Small intestine (tissue), 16 donors: ENCODE measurements at places on chromosomes 1 and 21.
A peak's percentile ranks its signal among the peaks of the same experiment; 100 is the strongest.

GRCh38 chr21:14585122-14585521 lies 39.0 kb upstream of the SAMSN1 start:
- H3K27me3 ChIP-seq: no peaks in the 10 kb centered on the region
- DNase-seq: no peak
- H3K4me1 ChIP-seq: no peaks in the 10 kb centered on the region
- H3K27ac ChIP-seq: no peak overlapping the region

- no peaks in the 10 kb centered on the region for H3K4me1 ChIP-seq
- peaks cover 18% of the 10 kb centered on the region for H3K36me3 ChIP-seq
- no peak overlapping the region for H3K27ac ChIP-seq
- no peak overlapping the region for H3K4me3 ChIP-seq
Observed at GRCh38 chr1:8856689-8857412, 21.6 kb downstream of the ENO1 start.

DNA sequence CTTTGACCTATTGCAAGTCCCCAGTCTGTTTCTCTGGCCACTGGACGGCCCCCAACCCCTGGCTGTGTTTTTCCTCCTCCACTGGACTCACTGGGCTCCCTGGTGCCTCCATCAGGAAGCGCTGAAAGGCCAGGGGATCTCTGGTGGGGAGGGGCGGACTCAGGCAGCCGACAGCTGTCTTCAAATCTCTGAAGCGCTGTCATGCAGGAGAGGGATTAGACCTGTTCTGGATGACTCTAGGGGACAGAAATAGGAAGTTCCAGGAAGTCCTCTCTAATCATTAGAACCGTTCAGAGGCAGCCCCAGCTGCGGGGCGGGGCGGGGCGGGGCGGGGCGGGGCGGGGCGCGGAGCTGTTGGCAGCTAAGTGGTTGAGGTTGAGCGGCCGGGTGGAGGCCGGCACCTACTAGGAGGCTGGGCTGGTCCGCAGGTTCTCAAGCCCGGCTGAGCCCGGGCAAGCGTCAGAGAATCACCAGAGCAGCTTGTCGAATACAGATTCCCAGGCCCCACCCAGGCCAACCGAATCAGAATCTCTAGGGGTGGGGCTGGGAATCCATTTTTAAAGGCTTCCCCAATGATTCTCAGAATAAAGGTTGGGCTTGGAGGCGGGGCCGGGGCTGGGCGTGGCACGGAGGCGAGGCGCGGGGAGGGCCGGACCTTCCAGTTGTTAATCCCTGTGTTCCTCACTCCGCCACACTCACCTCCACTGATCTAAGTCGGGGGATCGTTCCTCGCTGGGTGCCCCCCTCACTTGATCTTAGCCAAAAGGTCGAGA lies 11.4 kb upstream of the PHLDA3 start:
- peaks cover 2% of the 10 kb centered on the region for H3K4me1 ChIP-seq
- peak overlapping the region; percentile 69 for H3K27ac ChIP-seq
- peak overlapping the region; percentile 19 for H3K4me3 ChIP-seq
- H3K27me3 ChIP-seq: peaks cover 15% of the 10 kb centered on the region

- peaks cover 4% of the 10 kb centered on the region for H3K36me3 ChIP-seq
- H3K27me3 ChIP-seq: no peaks in the 10 kb centered on the region
- peaks cover 9% of the 10 kb centered on the region for H3K4me1 ChIP-seq
- H3K4me3 ChIP-seq: no peak overlapping the region
- no peak overlapping the region for H3K27ac ChIP-seq
Observed at GRCh38 chr1:3596663-3597598, 14.4 kb downstream of the MEGF6 start.

DNA sequence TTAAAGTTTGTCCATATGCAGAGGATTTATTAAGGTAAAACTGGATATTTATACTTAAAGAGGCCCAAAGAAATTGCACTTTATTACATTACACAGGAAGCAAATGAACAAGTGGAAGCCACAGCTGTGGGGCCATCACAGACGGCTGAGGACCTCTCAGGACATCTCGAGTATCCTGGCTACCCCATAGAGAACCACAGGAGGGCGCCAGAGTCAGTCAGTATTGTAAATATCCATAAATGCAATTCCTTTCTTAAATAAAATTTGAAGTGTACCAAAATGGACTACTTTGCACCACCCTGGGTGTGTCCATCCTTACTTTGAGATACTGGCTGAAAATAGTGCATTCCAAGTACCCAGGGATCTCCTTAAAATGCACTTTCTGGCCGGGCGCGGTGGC lies 257.2 kb downstream of the MRPL39 start:
- H3K36me3 ChIP-seq: no peaks in the 10 kb centered on the region
- no peaks in the 10 kb centered on the region for H3K4me1 ChIP-seq
- no peak overlapping the region for H3K4me3 ChIP-seq
- no peaks in the 10 kb centered on the region for H3K27me3 ChIP-seq

GRCh38 chr1:247224822-247225221 lies 31.1 kb upstream of the VN1R5 start:
- no peaks in the 10 kb centered on the region for H3K4me1 ChIP-seq
- no peak overlapping the region for H3K4me3 ChIP-seq
- no peak overlapping the region for H3K27ac ChIP-seq
- DNase-seq: no peak

DNA sequence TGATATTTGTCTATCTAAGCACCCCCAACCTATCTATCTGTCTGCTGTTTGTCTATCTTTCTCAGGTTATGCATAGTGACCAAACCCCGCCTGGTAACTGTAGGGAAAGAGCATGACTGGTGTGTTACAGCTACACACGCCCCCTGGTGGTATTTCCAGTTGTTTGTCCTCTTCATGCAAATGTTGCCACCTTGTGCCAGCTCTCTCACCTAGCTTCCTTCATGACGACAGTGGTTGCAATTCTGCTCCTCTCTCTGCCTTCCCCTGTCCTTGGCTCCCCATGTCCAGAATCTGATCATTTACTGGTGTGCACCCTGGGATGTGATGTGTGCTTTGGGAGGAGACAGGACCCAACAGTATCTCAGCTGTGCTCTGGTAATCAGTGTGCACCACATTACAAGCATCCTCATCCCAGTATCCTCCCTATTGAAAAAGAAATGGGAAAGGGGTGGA lies 8.1 kb upstream of the INKA2 start:
- H3K36me3 ChIP-seq: no peaks in the 10 kb centered on the region
- no peak overlapping the region for H3K27ac ChIP-seq
- peak; percentile 86 for DNase-seq

DNA sequence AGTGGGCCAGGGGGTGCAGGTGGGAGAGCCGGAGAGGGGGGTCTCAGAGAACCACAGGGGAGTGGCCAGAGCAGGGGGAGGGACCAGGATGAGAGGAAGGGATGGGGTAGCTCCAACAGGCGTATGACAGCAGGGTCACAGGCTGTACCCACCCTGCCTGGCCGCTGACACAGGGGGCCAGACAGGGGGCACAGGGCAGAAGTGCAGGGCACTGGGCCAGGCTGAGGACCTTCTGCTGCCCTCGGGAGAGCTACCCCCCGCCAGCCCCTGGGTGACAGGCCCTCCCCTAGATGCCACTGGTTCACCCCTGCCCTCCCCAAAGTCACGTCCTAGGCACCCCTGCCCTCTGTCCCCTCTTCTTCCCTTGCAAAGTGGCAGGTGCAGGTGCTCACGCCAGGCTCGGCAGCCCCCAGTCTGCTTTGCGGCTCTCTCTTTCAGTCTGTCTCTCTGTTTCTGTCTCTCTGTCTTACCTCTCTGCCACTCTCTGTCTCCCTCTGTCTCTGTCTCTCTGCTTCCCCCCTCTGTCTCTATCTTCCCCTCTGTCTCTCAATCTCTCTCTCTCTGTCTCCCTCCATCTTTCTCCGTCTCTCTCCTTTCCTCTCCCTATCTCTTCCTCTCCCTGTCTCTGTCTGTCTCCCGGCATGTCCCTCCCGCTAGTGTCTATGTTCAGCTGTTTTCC lies 48.5 kb downstream of the WNT9A start:
- no peak overlapping the region for H3K27ac ChIP-seq
- no peaks in the 10 kb centered on the region for H3K27me3 ChIP-seq
- no peak overlapping the region for H3K4me3 ChIP-seq
- no peaks in the 10 kb centered on the region for H3K36me3 ChIP-seq
- H3K4me1 ChIP-seq: no peaks in the 10 kb centered on the region
- DNase-seq: no peak

DNA sequence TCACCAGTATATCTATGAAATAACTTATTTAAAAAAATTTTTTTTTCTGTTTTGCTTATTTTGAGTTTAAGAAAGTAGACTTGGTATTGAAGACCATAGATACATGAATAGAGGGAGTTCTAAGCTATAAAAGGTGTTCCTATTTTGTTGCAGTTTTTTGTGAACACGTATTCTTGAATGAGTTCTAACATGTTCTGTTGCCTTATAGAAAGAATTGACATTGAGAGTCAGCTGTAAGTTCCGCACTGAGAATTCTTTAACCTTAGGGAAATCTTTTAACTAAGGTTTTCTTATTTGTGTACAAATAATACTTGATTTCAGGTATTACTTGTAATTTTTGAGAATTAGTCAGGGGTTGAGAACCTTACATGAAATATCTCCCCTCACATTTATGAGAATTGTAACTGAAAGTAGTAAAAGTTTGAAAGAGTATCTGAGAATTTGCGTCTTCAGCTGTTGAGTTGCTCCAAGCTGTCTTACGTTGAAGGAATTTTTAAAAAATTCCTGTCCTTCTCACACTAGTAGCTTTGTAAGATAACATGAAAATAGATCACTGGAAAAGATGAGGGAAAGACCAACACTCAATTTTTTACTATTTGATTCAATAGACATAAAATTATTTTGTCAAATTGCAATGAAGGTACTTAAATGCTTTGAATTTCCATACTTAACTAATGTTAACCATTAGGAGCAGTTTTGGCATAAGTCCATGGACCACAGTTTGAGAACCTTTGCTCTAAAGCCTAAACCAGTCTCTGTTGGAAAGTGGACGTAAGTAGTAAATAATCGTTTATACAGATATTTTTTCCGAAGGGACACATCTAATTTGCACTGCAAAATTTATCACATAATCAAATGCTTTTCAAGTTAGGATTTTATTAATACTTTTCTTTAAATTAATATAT lies 3.8 kb downstream of the DR1 start:
- no peak for DNase-seq
- no peaks in the 10 kb centered on the region for H3K4me1 ChIP-seq
- no peaks in the 10 kb centered on the region for H3K27me3 ChIP-seq

DNA sequence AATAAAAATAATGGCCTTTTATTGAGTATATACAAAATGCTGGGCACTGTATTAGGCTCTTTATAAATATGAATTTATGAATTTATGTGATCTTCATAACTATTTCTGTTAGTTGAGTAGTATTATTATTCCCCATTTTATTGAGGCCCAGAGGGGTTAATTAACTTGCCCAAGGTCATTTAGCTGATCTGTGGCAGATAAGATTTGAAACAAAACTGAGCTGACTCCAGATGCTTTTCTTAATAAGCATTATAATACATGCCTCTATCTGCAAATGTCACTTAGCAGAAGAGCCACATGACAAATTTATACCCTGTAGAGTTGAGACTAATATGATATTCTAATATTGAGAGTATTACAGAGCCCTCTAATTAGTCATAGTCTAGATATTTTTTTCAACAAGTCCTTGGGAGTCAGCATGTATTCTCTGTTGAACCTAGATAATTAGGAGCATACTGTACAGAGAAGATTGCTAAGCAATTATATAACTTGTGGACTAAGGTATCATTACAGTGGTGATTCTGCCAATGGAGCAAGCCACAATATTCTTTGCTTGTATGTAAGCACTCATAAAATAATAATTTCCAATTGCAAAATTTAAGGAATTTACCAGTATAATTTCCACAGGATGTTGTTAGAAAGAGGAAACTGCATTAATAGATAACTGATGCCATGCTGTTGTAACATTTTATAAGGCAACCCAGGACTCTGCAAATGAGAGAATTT lies 112.0 kb downstream of the LRRC40 start:
- H3K27ac ChIP-seq: no peak overlapping the region
- no peak overlapping the region for H3K4me3 ChIP-seq
- DNase-seq: no peak
- H3K4me1 ChIP-seq: no peaks in the 10 kb centered on the region
- H3K27me3 ChIP-seq: no peaks in the 10 kb centered on the region

DNA sequence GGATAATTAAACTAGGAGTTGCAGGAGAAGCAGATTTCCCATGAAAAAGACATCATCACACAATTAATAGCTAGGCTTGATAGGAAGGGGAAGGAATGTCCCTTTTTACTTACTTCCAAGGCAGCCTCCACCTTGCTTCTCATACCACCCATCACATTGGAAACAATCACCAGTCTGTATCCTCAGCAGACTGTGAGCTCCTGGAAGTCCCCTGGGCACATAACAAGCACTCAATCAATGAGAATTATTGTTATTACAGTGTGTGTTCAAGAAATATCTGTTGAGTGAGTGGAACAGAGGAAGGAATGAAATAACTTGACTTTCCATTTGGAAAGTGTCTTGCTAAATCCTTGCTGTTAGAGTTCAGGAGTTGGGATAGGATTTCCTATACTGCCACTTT lies 36.2 kb downstream of the HIVEP3 start:
- DNase-seq: no peak
- no peaks in the 10 kb centered on the region for H3K36me3 ChIP-seq
- H3K27me3 ChIP-seq: no peaks in the 10 kb centered on the region
- H3K27ac ChIP-seq: peak overlapping the region; percentile 17

GRCh38 chr1:106793651-106794050 lies 262.8 kb upstream of the PRMT6 start:
- H3K4me1 ChIP-seq: no peaks in the 10 kb centered on the region
- H3K27ac ChIP-seq: no peak overlapping the region
- no peak overlapping the region for H3K4me3 ChIP-seq
- no peaks in the 10 kb centered on the region for H3K27me3 ChIP-seq
- no peaks in the 10 kb centered on the region for H3K36me3 ChIP-seq

DNA sequence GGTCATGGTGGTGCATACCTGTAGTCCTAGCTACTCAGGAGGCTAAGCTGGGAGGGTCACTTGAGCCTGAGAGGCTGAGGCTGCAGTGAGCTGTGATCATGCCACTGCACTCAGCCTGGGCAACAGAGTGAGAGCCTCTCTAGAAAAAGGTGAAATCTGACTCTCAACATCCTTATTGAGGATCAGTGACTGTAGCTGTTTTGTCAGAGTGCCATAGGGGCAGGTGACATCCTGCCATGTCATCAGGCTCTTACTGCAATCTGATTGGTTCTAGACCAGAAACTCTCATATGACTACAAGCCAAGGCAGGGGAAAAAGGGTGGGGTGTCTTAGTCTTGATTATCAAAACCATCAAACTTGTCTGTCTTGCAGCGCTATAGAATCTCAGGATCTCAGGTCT lies 62.8 kb upstream of the NGF start:
- no peak overlapping the region for H3K4me3 ChIP-seq
- H3K4me1 ChIP-seq: no peaks in the 10 kb centered on the region
- H3K27me3 ChIP-seq: no peaks in the 10 kb centered on the region
- DNase-seq: no peak
- no peak overlapping the region for H3K27ac ChIP-seq

DNA sequence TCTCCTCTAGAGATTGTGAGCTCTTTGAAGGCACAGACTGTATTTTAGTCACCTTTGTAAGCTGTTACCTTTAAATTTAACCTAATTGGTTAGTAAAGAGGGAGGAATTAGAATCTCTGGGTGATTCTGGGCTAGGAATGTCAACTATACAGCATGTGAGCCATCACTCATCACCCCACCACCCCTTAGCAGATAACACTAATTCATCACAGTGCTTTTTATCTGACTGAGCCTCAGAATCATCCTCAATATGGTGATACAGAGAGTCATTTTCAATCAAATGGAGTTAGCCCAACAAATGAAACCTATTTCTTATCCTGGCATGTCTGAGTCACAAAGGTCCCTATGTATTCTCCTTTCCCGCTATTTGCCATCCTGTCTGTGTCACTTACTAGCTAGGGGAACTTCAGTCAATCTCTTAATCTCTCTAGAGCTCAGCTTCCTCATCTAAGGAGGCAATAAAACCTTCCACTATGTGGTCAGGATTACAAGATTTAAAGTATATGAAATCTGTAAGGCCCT lies 13.3 kb downstream of the KCNJ10 start:
- H3K27me3 ChIP-seq: peaks cover 35% of the 10 kb centered on the region
- no peak overlapping the region for H3K4me3 ChIP-seq
- no peaks in the 10 kb centered on the region for H3K4me1 ChIP-seq
- no peak for DNase-seq
- H3K27ac ChIP-seq: no peak overlapping the region
